ENCODE measurements at places on chromosomes 4 and X. TPM values are rescaled to one million over a fixed set of nuclear protein-coding genes. Genes with fewer than 3 reads are reported as not detected.

GRCh38 chrX:17674601-17675000 is 62.7 kb upstream of the SCML1 start:
- no peak overlapping the region for H3K27ac ChIP-seq
- no peak for DNase-seq
- no peaks in the 10 kb centered on the region for H3K27me3 ChIP-seq
- H3K36me3 ChIP-seq: no peaks in the 10 kb centered on the region

DNA sequence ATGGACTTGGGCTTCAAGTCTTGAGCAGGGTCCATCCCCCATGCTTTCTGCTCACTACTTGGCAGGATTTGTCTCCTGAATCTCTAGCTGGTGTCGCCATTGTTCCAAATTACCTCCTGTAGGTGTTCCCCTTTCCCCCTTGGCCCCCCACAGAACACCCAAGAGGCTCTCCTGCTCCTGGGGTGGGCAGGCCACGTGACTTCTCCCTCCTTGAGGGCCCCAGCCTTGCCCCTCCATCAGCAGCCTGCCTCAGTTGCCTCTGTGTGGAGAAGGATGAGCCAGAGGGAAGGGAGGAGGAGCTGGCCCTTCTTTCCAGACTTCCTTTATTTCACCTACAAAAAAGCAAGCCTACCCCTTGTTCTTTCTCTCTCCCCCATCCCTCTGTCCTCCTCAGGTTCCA is 1.8 kb downstream of the GPR78 start:
- no peak overlapping the region for H3K27ac ChIP-seq
- no peak overlapping the region for H3K4me3 ChIP-seq
- no peaks in the 10 kb centered on the region for H3K4me1 ChIP-seq
- H3K36me3 ChIP-seq: no peaks in the 10 kb centered on the region
- no peak for DNase-seq
- H3K27me3 ChIP-seq: peaks cover 6% of the 10 kb centered on the region

- peaks cover 43% of the 10 kb centered on the region for H3K36me3 ChIP-seq
- no peak for DNase-seq
- no peaks in the 10 kb centered on the region for H3K27me3 ChIP-seq
- H3K4me3 ChIP-seq: no peak overlapping the region
- no peak overlapping the region for H3K27ac ChIP-seq
These were observed 84.7 kb downstream of the CRMP1 start for GRCh38 chr4:5808081-5808741.

DNA sequence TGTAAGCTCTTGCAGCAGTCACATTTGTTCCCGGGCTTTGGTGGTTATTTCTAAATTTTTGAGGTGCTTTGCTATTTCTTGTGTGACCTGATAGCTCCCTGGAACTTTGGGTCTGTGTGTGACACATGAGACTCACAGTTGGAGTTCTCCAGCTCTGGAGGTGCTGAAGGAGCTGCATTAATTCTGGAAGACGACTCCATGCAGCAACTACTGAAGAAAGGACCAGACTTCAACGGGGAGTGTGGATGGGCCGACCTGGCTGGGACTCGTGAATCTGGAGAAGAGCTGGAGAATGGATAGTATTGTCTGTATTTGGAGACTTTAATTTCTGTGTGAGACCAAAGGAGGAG is 1.5 kb downstream of the MRFAP1 start:
- H3K36me3 ChIP-seq: peaks cover 24% of the 10 kb centered on the region
- no peaks in the 10 kb centered on the region for H3K27me3 ChIP-seq
- H3K4me1 ChIP-seq: peaks cover 27% of the 10 kb centered on the region
- H3K4me3 ChIP-seq: peak overlapping the region; percentile 70
- DNase-seq: no peak

DNA sequence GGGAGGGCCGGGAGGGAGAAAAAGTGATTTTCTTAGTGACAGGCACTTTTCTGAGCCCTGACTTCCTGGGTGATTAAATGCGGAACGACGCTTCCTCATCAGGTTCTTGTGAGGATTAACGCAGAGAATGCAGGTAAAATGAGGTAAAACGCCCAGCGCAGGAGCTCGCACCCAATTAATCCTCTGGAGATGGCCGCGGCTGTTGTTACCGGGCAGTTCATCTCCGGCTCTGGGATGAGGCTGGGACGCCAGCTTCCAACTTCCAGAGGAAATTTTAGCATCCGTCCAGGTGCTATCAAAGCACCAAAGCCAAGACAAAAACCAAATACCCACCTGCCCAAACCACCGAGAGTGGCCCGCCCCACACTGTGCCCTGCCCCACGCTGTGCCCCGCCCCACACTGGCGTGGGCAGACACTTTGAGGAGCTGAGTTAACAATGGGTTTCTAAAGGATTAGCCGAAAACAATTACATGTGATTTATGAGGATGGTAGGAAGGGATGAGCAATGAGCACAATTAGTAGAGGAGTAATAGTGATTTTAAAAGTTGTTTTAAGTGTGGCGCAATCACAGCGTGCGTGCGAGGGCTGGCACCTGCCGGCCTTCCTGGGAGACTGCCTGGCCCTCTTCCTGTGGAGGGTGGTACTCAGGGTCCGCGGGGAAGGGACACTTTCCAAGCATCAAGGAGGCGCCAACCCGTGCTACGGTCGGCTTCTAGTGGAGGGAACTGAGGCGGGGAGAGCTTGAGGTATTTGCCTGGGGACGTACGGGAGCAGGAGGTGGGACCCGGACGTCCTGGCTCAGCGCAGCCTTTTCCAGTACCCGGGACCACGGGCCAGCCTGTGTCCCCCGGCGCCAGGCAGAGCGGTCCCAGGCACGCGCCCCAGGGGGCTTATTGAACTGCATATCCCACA is 41.6 kb upstream of the ADRA2C start:
- DNase-seq: no peak
- H3K27ac ChIP-seq: no peak overlapping the region
- H3K36me3 ChIP-seq: no peaks in the 10 kb centered on the region
- H3K27me3 ChIP-seq: peaks cover 31% of the 10 kb centered on the region
- H3K4me3 ChIP-seq: no peak overlapping the region

DNA sequence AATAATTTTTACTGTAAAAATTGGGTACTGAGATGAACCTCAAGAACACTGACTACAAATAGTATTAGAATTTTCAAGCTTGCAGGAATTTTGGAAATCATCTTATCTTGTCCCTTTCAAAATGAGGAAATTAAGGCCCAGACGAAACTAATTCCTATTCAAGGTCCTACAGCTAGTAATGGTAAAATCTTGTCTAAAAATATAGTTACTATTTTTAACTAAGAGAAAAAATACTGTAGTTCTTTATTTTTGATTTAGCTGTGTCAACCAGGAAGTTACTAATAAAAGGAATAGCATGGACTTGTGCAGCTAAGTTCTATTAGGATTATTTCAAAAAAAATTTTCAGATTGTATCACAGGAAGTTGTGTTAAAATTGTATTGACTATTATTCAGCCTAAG is 12.7 kb downstream of the PRIMPOL start:
- H3K27me3 ChIP-seq: no peaks in the 10 kb centered on the region
- H3K4me1 ChIP-seq: no peaks in the 10 kb centered on the region
- no peak overlapping the region for H3K4me3 ChIP-seq
- no peak for DNase-seq

DNA sequence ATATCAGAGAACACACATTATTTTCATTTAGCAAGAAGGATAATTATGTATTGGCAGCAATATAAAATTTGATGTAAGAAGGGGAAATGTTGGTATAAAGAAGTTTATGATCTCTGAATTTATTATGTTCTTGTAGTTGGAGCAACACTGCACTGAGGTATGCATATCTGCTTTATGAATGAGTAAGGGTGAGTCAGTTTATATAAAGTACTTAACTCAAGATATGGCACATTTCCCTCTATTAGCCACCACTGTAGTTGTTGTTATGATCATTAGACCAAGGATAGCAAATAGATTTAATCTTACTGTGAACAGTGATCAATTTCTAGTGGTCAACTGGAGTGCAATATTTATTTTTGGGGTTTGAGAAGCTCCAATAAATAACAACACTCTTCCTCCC is 66.6 kb downstream of the SNX25 start:
- H3K27me3 ChIP-seq: no peaks in the 10 kb centered on the region
- H3K36me3 ChIP-seq: peaks cover 5% of the 10 kb centered on the region
- no peak for DNase-seq
- no peaks in the 10 kb centered on the region for H3K4me1 ChIP-seq
- H3K4me3 ChIP-seq: no peak overlapping the region
- no peak overlapping the region for H3K27ac ChIP-seq

DNA sequence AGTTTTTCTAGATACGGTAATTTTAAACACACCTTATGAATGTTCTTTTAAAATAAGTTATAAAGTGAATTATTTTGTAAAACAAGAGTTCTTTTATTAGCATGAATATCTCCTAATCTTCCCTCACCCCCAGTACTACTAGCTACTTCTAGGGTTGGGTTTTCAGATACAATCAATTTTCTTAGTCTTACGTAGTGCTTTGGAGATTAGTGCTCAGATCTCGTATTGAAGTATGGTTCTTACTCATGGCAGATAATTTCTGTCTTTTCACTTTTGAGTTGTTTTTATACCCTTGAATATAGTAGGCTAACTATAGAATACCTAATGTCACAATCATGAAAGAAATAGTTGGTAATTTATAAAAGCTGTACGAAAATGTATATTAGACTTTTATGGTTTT is 43.2 kb downstream of the CDKL5 start:
- DNase-seq: no peak
- H3K4me1 ChIP-seq: no peaks in the 10 kb centered on the region
- no peak overlapping the region for H3K27ac ChIP-seq
- H3K36me3 ChIP-seq: no peaks in the 10 kb centered on the region

GRCh38 chr4:110454441-110454840 is 21.5 kb upstream of the ENPEP start:
- no peak for DNase-seq
- H3K4me3 ChIP-seq: no peak overlapping the region
- no peaks in the 10 kb centered on the region for H3K27me3 ChIP-seq
- no peak overlapping the region for H3K27ac ChIP-seq
- no peaks in the 10 kb centered on the region for H3K36me3 ChIP-seq

GRCh38 chr4:36218121-36218520 is 26.2 kb downstream of the ARAP2 start:
- no peaks in the 10 kb centered on the region for H3K4me1 ChIP-seq
- no peak for DNase-seq
- no peaks in the 10 kb centered on the region for H3K27me3 ChIP-seq
- no peaks in the 10 kb centered on the region for H3K36me3 ChIP-seq
- no peak overlapping the region for H3K27ac ChIP-seq

- H3K36me3 ChIP-seq: no peaks in the 10 kb centered on the region
- no peaks in the 10 kb centered on the region for H3K27me3 ChIP-seq
- DNase-seq: no peak
- H3K4me3 ChIP-seq: no peak overlapping the region
- no peaks in the 10 kb centered on the region for H3K4me1 ChIP-seq
These were observed 12.0 kb downstream of the P2RY10 start for GRCh38 chrX:78957049-78957767.

- H3K36me3 ChIP-seq: no peaks in the 10 kb centered on the region
- no peaks in the 10 kb centered on the region for H3K27me3 ChIP-seq
- no peaks in the 10 kb centered on the region for H3K4me1 ChIP-seq
- H3K27ac ChIP-seq: no peak overlapping the region
- H3K4me3 ChIP-seq: no peak overlapping the region
These were observed 57.1 kb downstream of the NIPAL1 start for GRCh38 chr4:48073567-48074103.

GRCh38 chr4:74056114-74056857 is 17.8 kb upstream of the CXCL3 start:
- no peak for DNase-seq
- no peaks in the 10 kb centered on the region for H3K27me3 ChIP-seq
- no peak overlapping the region for H3K4me3 ChIP-seq
- H3K36me3 ChIP-seq: no peaks in the 10 kb centered on the region

GRCh38 chrX:45385757-45386156 is 185.1 kb upstream of the DIPK2B start:
- no peak for DNase-seq
- H3K4me3 ChIP-seq: no peak overlapping the region
- no peaks in the 10 kb centered on the region for H3K27me3 ChIP-seq
- H3K27ac ChIP-seq: no peak overlapping the region

DNA sequence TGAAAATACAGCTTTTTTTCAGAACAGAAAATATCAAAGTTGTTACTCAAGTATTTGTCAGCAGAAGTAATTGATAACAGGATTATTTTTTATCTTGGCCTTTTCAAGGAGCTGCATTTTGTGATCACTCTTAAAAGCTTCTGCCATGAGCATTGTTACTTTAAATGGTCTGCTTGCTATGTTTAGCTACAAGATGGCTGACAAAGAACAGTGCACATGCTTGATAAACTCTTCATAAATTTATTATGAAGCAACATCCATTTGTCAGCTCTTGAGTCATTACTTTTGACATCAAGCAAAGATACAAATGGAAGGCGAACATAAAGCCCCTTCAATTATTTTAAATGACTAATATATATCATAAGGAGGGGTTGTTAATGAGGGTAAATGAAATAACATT is 205.4 kb upstream of the RPS6KA3 start:
- DNase-seq: no peak
- H3K36me3 ChIP-seq: no peaks in the 10 kb centered on the region
- H3K27ac ChIP-seq: no peak overlapping the region
- no peak overlapping the region for H3K4me3 ChIP-seq

- H3K27ac ChIP-seq: no peak overlapping the region
- H3K27me3 ChIP-seq: no peaks in the 10 kb centered on the region
- DNase-seq: no peak
These were observed 83.8 kb downstream of the MOSPD2 start for GRCh38 chrX:14956813-14957582.

DNA sequence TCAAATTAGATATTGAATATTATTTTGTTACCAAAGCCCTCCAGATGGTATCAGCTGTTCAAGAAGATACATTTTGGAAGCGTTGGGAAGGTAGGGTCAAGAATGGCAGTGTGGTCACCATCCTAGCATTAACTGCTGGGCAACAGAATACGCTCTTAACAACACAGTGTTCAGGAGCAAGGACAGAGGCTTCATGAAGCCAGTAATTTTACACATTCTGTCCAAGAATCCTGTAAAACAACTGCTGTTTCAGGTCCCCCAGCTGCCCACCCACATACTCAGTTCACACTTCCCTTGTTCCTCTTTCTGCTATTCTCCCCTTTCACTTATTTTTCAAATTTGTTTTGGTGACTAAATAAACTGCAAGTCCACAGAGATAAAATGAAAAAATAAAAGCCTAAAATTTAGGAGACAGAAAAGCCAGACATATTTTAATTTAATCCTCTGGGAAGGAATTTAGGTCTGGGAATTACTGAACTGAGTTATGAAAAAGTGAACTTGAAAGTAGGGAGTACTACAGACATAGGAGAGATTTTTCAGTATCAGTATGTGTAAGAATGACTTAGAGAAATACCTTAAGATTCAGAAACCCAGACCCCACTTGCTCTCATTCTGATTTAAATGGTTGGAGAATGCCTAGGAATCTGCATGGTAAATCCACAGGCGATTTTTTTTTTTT is 406.7 kb downstream of the MAPK10 start:
- DNase-seq: no peak
- no peak overlapping the region for H3K27ac ChIP-seq
- H3K4me3 ChIP-seq: no peak overlapping the region
- no peaks in the 10 kb centered on the region for H3K27me3 ChIP-seq
- no peaks in the 10 kb centered on the region for H3K36me3 ChIP-seq

The ESX1 gene
- not detected for total RNA-seq

The TMSB15A gene
- not detected for total RNA-seq

The GIMD1 gene
- total RNA-seq: not detected

The DGKQ gene
- 36.7 TPM for total RNA-seq
